Activated CD4-positive, alpha-beta memory T cell treated with anti-CD3 and anti-CD28 coated beads, Interleukin-2, amount 10 ng/mL, durations not matched to agents 7 days and 5 days (primary cell): ENCODE measurements at places on chromosomes 7 and 10.

GRCh38 chr10:124748953-124749645 is 4.9 kb upstream of the FAM53B start:
- no peak for DNase-seq

DNA sequence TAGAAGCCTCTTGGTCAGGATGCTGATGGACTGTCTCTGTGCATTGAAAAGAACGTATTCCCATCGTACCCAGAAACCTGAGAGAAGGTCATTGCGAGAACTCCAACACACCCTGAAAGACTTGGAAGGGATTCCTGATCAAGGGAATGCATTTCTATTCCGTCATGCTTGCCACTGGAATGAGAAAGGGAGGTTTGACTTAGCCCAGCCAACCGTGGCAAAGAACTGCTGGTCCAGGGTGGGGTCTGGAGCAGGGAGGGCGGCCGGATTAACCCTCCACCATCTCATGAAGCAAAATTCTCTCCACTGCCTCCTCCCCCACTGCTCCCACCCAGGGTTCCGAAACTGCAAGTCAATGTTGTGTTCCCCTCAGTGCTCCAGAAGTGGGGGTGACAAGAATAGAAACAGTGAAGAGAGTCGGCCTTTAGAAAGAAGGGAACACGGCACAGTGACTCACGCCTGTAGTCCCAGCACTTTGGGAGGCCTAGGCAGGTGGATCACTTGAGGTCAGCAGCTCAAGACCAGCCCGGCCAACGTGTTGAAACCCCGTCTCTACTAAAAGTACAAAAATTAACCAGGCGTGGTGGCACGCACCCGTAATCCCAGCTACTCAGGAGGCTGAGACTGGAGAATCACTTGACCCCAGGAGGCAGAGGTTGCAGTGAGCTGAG is 137.5 kb upstream of the MGMT start:
- no peak for DNase-seq

DNA sequence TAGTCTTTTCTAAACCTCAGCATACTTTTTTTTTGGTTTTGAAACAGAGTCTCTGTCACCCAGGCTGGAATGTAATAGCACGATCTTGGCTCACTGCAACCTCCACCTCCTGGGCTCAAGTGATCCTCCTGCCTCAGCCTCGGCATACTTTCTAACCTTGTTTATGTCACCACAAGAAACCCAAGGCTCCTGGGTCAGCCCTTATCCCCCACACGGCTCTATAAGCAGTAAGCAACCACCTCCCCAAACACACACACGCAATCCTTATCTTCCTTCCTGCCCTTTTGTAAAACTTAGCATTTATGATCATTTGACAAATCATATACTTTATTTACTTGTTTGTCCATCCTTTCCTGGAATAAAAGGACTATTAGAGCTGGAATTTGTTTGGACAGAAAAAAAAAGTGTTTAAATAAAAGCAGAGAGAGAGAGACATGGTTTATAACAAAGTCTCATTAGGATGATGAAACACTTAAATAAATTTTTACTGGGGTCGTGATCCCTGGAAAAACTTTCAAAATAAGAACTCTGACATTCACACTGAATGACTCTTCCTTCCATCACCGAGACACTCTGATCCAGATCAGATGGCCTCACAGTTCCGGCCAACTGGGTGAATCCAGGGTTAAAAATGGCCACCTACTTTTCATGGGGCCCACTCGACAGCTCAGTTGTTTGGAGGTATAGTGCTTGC is 72.7 kb upstream of the PIK3CG start:
- no peak for DNase-seq

DNA sequence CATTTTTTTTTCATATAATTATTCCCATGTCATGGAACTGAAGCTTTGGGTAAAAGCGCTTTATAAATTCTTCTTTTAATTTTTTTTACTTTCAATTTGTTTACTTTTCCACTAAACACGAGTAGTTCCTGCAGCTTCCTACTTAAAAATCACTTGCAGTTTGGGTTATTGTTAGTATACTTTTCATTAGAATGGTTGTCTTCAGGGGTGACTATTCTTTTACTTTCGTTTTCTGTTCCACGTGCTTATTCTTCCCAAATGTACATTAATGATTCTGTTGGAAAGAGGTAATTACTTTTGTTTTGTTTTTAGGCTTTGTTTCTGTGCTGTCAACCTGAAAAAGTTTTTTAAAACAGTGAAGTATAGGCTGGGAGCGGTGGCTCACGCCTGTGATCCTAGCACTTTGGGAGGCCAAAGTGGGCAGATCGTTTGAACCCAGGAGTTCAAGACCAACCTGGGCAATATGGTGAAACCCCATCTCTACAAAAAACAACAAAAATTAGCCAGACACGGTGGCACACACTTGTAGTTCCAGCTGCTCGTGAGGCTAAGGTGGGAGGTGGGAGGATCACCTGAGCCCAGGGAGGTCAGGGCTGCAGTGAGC is 5.2 kb upstream of the CFAP69 start:
- DNase-seq, result no peak

GRCh38 chr7:1564603-1565022 is 5.2 kb downstream of the PSMG3 start:
- no peak for DNase-seq

DNA sequence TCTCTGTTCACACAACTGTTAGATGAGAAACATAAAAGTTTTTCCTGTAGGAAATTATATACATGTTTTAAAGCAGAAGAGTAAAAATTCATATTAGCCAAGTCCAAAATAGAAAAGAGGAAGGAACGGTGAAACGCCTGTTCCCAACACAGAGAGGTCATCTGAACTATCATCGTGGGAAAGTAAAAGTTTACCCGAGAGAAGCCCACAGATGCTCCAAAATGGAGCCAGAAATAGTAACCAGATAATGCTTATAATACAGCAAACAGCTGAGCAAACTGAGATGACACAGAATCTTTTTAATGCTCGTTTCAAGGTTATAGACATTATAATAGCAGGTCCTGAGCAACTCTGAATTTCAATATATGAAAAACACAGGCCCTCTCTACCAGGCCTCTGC is 24.5 kb downstream of the FRMD4A start:
- no peak for DNase-seq

DNA sequence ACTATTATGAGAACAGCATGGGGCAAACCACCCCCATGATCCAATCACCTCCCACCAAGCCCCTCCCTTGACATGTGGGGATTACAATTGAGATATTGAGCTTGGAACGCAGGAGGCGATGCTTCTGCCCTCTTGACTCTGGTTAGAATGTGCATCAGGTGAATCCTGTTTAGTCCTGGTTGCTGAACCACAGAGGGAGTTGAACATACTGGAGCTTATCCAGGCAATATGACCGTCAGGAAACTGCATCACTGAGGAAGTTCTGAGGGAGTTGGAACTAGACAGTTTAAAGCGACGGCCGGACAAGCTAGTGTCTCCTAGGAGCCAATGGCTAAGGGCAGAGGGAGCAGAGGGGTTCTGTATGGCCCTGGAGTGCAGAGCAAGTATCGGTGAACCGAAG is 31.8 kb upstream of the GARS1 start:
- no peak for DNase-seq

DNA sequence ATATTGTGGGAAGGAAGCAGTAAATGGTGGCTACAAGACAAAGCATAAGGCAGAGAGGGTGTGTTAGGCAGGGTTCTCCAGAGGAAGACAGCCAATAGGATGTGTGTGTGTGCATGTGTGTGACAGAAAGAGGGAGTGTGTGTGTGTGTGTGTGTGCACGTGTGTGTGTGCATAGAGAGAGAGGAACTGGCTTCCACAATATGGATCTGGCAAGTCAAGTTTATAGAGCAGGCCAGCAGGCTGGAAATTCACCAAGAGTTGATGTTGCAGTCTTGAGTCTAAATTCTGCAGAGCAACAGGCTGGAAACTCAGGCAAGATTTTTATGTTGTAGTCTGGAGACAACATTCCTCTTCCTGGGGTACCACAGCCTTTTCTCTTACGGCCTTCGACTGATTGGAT is 374.0 kb downstream of the TNS3 start:
- no peak for DNase-seq

GRCh38 chr7:69598081-69598486 is at the start of gene AUTS2:
Gene AUTS2, plus strand, starts transcription at chr7:69598475. Its CDS starts 1,179 bp downstream, at chr7:69599654.
- DNase-seq, result peak; percentile 19

GRCh38 chr7:106612432-106612831 is 48.5 kb downstream of the CCDC71L start:
- no peak for DNase-seq

- DNase-seq, result no peak
Observed at GRCh38 chr7:152355474-152356057, 80.2 kb downstream of the KMT2C start.

DNA sequence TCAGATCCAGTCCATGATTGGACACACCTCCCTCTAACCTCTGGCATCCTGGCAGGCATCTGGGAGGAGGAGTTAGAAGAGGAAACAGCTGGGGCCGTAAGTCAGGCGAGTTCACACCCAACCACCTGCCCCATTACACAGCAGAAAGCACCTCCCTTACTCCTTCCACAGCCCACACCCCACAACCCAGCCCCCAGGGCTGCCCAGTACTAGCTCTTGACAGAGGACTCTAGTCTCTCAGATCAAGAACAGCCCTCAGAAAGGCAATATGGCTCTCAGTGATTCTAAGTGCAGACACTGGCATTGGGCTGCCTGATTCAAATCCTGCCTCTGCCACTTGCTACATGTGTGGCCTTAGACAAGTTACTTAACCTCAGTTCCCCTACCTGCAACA is 34.1 kb downstream of the KCNMA1 start:
- peak; percentile 16 for DNase-seq

GRCh38 chr10:5581670-5582566 is 57.2 kb downstream of the CALML3 start:
- no peak for DNase-seq

GRCh38 chr10:4721999-4722753 is 103.8 kb upstream of the AKR1E2 start:
- no peak for DNase-seq

GRCh38 chr7:91294639-91295220 is 30.5 kb downstream of the FZD1 start:
- no peak for DNase-seq

DNA sequence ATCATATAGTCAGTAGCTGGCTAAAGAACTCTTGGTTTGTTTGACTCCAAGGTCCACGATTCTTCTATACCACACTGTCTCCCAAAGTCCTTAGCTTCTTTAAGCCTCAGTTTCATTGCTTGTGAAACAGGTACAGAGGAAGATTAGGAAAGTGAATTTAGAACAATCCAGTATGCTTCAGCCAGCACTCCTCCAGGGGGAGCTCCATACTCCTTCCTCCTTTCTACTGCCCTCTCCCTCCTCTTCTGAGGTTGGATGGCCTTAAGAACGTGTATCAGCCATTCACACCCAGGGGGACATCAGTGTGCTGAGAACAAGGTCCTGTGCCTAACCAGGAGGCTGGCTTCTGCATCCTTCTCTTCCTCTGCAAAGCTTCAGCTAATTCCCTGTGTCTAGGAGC is 54.8 kb upstream of the CALD1 start:
- DNase-seq, result no peak

GRCh38 chr7:46459942-46460341 is 538.9 kb upstream of the IGFBP3 start:
- DNase-seq, result no peak

- DNase-seq, result no peak
Observed at GRCh38 chr7:131346885-131347592, 19.4 kb downstream of the MKLN1 start.

DNA sequence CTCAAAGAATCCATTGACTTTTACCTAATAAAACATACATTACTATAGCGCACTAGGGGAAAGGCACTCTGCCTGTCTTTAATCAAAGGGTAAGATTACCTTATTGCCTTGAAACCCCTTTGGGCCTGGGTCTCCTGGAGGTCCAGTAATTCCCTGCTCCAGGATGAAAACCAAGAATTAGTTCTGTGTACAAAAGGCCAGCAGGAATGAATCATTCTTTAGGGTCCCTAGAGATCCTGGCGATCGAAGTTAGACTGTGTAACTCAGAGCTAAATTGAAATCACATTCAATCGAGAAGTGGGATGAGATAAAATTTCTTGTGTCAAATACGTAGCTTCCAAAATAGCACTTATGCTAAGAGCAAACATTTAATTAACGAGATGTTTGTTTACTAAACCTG is 29.8 kb downstream of the COL28A1 start:
- no peak for DNase-seq

DNA sequence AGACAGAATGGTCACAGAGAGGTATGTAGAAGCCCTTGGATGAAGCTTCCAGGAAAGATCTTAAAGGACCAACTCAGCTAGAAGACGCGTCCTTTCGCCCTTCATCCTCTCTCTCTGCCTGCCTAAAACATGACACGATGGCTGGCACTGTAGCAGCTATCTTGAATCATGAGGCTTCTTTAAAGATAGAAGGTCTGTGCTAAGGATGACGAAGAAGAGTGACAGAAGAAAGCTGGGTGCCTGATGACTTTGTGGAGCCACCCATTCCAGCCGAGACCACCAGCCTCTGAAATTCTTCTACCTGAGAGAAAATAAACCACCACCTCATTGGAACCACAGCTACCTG is 25.5 kb downstream of the WDR86 start:
- DNase-seq, result no peak

- DNase-seq, result no peak
Observed at GRCh38 chr10:85609509-85609908, 757.1 kb downstream of the GRID1 start.

GRCh38 chr7:156703773-156704482 is 63.4 kb downstream of the RNF32 start:
- DNase-seq, result no peak

DNA sequence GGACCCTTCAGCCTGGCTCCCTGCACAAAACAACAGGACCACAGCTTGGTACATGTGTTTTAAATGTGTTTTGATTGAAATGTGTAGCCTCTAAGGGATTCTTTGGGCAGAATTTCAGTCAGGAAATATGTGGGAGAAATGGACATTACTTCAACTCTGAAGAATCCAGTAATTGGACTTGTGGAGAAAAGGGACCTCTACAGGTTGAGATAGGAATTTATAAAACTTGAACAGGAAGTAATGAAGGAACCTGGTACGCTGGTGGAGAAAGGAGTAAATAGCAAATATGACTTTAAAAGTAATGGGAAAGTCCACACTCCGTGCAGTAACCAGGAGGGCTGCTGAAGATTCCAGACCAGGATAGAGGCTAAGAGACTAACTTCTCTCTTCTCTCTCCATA is 220.5 kb downstream of the LHFPL3 start:
- DNase-seq, result no peak

GRCh38 chr7:30309302-30309701 is 24.9 kb downstream of the ZNRF2 start:
- no peak for DNase-seq

DNA sequence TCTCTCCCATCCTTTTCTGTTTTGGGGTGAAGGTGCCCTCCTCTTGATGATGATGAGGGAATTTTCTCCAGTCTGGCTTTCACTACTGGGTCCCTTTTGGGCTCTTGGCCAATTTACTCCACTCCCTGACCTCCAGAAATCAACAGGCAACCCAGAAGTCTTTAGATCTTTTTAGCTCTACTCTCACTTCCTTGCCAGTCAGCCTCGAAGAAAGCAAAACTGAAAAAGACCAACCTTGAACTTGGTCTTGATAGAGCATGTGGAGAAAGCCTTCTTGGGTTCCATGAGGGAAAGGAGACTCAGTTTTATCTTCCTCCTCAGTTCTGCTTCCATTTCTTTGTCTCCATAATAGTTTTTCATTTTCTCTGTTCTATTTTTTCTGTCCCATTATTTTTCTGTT is 91.4 kb upstream of the NPVF start:
- no peak for DNase-seq
